Stimulated activated CD8-positive, alpha-beta memory T cell treated with anti-CD3 and anti-CD28 coated beads, Interleukin-15, amount 100 ng/mL, for 24 hours (primary cell): ENCODE measurements at places on chromosomes 5 and 9.

DNA sequence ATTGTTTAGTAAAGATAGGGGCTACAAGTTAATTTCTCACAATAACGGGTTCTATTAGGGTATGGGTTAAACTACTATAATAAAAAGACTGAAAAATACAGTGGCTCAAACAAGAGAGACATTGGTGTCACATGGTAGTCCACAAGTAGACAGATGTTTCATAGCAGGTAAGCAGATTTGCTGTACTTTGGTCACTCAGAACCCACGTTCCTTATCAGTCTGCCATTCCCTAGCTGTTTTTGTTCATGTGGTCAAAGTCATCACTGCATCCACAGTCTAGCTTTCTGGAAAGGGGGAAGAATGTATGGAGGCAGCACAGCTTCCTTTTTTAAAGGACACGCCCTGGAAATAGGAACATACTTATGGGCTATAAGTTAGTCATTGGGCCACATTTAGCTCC, 73.0 kb downstream of the SLC12A2 start:
- no peak for DNase-seq

GRCh38 chr5:44389823-44390143, 563 bp upstream of the FGF10 start:
- DNase-seq = no peak

- no peak for DNase-seq
Measured at GRCh38 chr9:107914151-107914550, 424.6 kb upstream of the KLF4 start.

GRCh38 chr9:126218359-126219125, 108.1 kb upstream of the MVB12B start:
- no peak for DNase-seq

- DNase-seq = no peak
Measured at GRCh38 chr5:93017849-93018248, 563.2 kb downstream of the NR2F1-AS1 start.

DNA sequence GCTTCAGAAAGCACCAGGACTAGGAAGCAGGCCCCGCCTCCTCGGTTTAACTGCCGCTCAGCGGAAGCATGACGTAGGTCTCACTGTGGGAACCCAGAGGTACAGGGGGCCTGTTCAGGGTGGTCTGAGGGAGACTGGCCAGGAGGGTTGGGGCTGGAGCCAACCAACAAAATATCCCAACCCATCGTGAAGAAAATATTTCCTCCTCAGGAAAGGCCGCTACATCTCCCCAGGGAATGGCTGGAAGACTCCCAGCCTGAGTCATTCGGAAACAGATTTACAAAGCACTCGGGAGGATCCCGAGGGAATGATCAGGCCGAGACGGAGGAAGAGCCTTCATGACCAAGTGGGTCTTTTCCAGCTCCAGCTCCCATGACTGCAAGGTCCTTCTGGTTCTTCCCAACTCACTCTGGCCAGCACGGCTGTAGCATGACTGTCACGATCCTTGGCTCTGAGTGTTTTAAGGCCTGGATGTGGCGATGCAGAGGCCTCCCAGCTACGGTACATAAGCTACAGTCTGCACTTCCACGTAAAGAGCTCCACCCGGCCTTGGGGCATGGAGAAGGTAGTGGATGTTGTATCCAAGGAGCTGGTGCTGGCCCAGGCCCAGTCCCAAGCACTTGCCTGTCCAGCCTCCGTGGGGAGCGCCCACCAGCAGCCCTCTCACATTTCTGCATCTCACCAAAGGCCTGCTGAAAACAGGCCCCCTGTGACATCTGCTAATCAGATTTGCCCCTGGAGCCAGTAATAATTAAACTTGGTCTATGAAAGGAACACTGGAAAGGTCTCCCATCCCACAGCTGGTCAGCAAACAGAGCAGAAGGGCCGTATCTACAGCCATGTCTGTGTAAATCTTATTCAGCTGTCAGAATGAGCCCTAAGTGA, 100.6 kb downstream of the LHFPL2 start:
- no peak for DNase-seq

GRCh38 chr5:28473531-28474107, 1435.2 kb upstream of the CDH9 start:
- DNase-seq = no peak

DNA sequence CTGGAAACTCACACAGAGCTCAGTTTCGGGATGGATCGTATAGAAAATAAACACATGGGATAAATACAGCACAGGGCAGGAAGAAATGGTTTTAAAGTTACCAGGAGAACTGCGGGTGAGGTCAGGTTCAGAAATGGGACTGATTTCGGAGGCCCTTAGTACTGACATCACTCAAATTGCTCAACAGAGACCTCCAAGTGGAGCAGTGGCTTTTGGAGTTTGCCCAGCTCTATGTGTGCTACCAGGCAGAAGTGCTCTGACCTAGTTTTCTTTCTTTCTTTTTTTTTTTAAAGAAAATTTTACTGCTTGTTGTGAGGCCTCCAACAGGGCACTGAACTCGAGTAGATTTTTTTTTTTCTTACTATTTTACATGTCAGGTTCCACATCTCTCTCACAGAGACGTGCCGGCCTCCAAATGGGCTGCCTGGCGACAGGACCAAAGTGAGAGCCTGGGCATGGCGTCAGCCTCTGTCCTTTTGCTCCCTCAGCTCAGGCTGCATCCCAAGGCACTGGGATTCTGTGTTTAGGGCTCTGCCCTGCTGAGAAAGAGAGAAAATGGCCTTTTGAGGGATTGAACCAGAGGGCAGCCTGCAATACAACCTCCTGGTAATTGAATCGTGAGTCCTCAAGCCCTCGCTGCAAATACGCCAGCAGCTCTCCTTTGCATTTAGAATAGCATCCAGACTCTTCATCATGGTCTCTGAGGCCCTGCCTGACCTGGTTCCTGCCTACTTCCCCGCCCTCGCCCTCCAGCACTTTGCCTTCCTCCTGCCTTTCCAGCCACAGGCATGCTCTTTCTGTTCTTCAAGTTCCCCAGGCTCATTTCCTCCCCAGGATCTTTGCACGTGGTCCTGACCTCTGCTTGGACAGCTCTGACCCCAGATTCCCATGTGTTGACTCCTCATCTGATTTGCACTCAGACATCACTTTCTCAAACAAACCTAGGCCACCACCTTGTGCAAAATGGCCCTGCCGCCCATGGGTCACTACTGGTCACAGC, 173.5 kb downstream of the FGF1 start:
- DNase-seq = no peak

DNA sequence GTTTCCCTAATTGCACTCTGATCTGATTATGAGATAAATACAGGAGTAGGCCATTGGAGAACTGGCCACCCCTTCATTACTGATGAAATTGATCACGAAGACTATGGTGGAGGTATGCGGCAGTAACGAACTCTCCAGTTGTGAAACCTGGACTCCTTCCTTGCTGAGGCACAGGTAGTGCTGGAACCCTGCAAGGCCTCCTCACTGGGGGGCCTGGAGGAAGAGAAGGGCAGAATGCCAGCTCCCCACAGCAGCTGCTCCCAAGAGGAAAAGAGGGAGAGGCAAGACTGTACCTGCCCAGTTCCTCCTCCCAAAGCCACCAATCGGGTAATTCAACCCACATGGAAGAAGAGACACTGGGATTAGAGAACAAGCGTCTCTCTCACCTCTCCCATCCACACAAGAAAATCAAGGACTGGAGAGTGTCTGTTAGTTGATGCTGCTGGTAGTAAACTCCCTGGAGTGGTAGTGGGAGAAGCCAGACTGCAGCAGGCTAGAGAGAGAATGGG, 19.1 kb upstream of the TRIO start:
- DNase-seq = no peak

GRCh38 chr5:127840198-127840524, 137.0 kb downstream of the CCDC192 start:
- DNase-seq = no peak

GRCh38 chr9:101486693-101487442, 46.8 kb upstream of the RNF20 start:
- no peak for DNase-seq

DNA sequence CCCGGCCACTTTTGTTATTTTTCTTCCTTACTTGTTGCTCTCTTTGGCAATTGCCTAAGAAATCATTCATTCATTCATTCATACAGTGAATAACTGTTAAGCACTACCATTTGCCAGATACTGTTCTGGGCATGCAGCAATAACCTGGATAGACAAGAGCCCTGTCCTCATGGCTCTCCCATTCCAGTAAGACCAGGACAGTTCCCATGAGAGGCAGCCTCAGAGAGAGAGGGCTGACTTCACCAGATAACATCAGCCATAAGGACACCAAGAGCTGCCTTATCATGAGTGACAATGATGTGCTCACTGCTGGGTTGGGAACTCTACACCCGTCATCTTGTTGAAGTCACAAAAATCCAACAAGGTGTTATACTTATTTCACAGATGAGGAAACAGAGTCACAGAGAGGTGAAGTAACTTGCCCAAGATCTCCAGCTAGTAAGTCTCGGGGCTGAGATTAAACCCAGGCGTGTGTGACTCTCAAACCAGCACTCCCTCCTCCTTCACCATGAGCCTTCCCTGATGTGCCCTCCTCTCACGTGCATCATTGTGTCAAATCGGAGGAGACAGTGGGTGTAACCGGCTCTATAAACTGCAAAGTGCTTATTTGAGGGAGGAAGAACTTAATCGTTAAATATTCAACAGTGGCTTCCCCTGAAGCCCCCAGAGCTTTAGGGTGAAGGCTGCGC, 61.1 kb upstream of the TBC1D2 start:
- DNase-seq = no peak

DNA sequence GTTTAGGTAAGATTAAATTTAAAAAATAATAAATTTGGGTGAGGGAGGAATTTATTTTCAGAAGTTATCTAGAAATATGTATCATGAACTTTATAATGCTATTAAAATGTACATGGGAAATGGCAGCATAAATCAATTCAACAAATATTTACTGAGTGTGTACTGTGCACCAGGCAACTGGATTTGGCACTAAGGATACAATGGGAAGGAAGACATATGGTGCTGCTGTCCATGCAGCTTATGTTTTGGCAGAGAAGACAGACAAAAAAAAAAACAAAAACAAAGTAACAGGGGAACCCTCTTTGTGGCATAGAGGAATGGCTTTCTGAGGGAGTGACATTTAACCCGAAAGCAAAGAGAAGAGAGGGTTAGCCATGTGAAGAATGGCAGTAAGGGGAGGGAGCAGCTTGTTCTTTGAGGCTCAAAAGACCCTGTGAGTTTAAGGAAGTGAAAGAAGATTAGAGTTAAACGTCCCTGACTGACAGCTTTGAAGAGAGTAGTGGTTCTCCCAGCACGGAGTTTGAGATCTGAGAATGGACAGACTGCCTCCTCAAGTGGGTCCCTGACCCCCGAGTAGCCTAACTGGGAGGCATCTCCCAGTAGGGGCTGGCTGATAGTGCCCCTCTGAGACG, 23.9 kb downstream of the CNTRL start:
- DNase-seq = no peak

DNA sequence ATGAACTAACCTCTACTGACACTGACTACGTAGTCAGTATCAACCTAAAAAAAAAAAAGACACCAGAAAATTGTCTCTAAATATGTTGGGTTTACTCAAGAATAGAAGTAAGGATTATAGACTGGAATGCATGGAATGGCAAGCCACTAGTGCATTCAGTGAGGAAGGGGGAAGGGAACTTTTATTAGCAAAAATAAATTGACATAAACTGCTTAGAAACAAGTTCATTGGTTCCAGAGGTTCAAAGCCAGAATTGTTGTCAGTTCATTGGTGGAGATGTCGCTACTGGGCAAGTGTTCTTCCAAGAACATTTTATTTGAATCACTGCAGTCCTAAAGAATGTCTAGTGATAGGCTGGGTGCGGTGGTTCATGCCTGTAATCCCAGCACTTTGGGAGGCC, 26.1 kb upstream of the AOPEP start:
- DNase-seq = no peak

GRCh38 chr5:173011566-173011965, 28.0 kb downstream of the ATP6V0E1 start:
- DNase-seq = no peak
